ENCODE measurements at places on chromosomes 7 and 10. TPM values are rescaled to one million over a fixed set of nuclear protein-coding genes. Genes with fewer than 3 reads are reported as not detected.
A peak's percentile ranks its signal among the peaks of the same experiment; 100 is the strongest.

GRCh38 chr10:103668351-103669242, 175.1 kb downstream of the NEURL1 start:
- DNase-seq, result no peak

DNA sequence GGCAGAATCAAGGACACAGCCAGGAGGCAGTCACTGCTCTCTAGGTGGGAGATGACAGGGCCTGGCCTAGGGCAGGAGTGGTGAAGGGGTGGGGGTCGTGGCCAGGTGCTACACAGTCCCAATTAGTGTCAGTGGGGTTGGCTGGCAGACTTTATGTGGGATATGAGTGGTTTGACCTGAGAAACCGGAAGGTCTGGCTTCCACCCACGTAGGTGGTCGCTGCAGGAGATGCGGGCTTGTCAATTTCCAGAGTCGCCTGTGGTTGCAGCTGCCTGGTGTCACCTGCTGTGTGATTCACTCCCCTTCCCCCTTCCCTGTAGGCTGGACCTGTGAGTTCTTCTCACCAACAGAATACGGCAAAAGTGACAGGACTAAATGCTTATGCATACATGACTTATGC, 124.3 kb downstream of the KLF6 start:
- no peak for DNase-seq

GRCh38 chr7:142709921-142710320, 39.4 kb upstream of the PRSS1 start:
- DNase-seq, result no peak

DNA sequence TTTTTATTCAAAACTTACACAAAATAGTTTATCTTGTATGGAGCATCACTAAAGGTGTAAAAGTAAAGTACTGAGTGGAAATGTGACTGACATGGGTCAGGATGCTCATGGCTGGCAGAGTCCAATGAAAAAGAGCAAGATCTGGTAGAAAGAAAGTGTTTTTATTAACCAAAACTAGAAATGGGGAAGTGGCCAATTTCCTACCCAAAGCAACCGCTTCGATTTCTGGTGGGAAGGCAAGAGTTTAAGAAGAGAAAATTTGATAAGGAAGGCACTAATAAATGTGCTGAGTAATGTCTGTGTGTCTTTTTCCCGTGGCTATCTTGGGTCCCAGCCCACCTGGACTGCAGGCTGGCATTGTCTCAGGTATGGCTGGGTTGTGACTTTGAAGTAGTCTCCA, 277.7 kb downstream of the ANKRD7 start:
- DNase-seq, result no peak

DNA sequence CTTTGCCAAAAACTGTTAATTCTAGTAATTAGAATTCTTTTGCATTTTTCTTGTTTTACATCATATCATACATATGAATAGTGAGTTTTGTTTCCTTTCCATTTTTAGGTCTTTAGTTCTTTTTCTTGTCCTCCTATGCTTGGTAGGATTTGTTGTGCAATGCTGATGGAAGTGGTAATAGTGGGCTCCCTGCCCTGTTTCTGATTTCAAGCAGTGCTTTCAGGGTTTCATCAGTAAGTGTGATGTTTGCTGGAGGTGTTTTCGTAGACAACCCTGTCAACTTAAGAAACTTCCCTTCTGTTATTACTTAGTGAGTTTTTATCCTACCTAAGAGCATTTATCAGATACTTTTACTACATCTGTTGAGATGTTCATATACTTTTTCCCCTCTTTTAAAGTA, 50.5 kb downstream of the CSGALNACT2 start:
- no peak for DNase-seq

DNA sequence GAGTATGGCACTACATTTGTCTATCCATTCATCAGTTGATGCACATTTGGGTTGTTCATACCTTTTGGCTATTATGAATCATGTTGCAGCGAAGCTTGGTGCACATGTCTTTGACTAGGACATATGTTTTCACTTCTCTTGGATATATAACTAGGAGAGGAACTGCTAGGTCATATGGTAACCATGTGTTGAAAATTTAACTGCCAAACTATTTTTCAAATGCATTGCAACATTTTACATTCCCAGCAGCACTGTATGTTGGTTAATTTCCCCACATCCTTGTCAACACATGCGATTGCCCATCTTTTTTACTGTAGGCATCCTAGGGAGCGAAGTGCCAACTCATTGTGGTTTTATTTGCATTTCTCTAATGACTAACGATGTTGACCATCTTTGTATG, 183.4 kb downstream of the PRKCQ start:
- no peak for DNase-seq

DNA sequence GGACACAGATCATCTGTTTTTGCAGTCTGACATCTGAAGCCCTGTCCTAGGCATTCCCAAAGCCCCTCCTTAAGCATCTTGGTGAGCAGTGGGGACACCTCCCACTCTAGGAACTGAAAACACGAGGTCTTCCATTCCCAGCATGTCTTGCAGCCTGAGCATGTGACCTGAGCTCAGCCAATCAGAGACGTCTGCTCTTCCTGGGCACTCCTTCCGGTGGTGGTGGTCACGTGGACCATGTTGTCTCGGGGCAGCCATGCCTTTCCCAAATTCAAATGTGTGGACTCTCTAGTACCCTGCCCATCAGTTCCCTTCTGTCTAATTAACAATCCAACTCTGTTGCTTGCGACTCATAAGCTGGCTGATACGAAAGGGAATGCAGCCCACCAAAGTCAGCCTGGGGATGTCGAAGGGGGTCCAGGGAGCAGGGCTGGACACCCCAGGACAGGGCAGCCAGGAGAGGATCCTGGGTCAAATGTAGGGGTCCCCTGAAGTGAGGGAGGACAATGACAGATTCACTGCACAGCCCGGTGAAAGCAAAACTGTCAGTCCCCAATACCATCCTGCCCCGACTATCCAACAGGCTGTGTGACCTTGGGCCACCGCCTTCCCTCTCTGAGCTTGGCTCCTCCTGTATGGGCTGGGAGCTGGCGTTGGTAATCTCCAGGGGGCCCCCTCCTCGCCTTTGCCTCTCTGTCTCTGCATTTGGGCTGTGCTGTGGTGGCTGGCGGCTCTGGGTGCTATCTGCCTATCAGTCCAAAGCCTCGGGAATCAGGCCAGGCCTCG, 57.4 kb upstream of the BAIAP2L1 start:
- no peak for DNase-seq

DNA sequence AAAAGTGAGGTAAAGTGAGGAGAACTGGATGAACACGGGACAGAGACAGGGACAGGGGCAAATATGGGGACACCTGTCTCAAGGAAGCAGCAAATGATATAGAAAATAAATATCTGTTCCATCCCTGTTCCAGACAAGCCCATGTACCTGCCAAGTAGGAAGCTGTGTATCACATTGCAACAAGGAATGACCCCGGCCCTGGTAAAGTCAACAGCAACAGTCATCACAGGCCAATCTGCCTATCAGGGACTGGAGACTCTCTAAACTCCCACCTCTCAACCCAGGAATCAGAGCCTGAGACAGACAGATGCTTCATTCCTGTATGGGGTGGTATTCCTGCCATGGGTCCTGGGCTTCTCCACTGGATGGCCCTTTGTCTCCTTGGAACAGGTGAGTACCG, 156.6 kb upstream of the PRSS1 start:
- no peak for DNase-seq

GRCh38 chr10:72162978-72163377, 52.8 kb upstream of the ANAPC16 start:
- no peak for DNase-seq

- no peak for DNase-seq
Measured at GRCh38 chr7:84508606-84509005, 314.0 kb upstream of the SEMA3A start.

DNA sequence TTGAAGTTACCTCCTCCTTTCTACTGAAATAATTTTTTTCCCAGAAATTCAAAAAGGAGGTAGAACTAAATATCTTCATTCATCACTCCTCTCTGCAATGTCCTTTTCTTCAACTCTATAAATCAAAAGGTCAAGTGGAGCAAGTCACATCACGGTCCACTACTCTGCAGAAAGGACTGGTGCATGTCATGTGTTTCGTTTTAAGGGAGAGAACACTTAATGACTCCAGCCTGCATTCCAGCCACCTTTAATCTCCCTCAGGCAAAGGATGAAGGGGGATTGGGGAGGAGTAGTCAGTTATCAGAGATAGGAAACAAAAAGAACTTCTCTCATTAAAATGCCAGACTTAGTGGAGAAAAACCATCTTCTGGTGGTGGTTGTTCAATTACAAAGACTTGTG, 78.9 kb downstream of the ANK3 start:
- DNase-seq, result no peak

DNA sequence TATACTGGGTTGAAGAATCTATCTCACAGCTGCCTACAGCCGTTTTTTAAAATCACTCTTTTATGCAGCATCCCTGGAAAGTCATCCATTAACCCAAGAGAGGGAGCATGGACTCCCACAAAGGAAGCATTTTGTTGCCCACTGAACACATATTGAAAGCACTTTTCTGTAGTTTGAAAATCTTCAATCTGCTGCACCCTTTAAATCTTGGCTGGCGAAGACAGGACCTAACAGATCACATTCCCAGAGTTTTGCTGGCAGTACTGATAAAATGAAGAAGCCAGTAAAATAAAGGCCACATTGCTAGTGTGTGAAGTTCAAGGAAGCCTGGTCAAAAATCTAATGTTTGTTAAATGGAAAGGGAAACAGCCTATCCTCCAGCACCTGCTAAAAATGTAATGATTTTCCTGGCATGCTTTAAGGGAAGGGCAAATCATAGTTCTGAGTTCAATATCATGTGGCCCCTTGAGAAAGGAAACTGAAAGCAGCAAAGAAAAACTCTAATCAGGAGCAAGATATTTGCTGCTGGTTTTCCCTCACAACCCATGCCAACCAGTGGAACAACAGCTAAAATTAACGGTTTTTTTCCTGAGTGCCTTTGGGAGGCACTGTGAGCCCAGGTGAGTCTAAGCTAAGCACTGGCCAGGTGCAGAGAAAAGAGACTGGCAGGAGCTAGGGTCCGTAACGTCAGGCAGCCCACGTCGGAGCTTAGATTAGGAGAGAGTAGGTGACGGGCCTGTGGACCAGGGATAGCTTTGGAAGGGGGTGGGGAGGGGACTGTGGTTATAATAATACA, 97.9 kb upstream of the PALS2 start:
- peak; percentile 15 for DNase-seq

DNA sequence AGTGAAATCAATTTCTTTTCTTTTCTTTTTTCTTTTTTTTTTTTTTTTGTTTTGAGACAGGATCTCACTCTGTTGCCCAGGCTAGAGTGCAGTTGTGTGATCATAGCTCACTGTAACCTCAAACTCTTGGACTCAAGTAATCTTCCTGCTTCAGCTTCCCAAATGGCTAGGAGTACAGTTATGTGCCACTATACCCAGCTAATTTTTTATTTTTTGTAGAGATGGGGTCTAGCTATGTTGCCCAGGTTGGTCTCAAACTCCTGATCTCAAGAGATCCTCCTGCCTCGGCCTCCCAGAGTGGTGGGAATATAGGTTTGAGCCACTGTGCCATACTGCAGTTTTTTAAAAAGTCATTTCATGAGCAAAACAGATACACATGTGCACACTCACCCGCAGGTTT, 79.8 kb downstream of the ANK3 start:
- DNase-seq, result no peak

- no peak for DNase-seq
Measured at GRCh38 chr7:76357475-76358010, 1.2 kb downstream of the YWHAG start.

- DNase-seq, result no peak
Measured at GRCh38 chr7:43729924-43730248, 563 bp upstream of the COA1 start.

- peak; percentile 43 for DNase-seq
Measured at GRCh38 chr7:69002416-69002815, 595.9 kb upstream of the AUTS2 start.

DNA sequence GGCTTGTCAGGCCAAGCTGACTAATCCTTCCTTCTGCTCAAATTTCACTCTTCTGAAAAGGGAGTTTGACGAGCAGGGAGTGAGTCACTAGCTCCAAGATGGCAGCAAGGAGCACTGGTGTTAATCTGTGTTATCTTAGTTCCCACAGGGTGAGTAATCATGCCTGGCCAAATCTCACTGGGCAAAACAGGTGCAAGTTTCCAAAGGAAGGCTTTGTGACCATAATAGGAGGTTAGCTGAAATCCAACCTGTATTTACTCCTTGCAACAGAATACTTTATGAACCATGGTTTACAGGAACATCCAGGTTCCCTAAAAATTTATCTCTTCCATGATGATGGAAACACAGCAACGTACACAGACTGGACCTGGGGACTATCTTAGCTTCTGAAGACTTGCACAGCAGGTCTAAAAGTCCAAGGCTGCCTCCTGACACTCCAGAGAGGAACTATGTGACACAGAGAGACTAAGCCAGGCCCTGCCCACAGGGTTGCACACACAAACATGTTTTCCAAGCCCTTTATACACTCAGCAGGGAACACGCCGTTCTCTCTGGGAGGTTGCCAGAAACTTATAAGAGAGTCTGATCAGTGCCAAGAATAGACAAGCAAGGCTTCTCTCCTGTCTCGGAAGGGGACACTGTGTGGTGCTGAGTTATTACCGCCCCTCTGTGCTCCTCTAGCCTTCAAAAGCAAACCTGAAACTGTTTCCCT, 46.3 kb downstream of the PDK4 start:
- peak; percentile 87 for DNase-seq

DNA sequence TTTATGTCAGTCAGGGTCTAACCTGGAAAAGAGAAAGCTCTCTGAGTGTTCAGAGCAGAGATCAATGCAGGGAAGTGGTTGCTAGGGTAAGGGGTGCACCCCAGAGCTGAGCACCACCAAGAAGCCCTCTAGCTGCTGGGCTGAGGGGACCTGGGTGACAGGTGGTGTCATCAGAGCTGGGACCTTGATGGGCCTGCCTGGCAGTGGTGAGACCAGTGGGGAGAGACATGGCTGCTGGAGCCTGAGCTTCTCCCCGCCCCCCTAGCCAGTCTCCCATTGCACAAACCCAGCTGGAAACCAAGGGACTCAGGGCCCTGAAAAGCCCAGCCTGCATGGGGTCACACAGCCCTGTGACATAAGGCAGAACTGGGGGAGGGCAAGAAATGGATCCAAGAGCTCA, 49.1 kb upstream of the OSBPL3 start:
- no peak for DNase-seq

DNA sequence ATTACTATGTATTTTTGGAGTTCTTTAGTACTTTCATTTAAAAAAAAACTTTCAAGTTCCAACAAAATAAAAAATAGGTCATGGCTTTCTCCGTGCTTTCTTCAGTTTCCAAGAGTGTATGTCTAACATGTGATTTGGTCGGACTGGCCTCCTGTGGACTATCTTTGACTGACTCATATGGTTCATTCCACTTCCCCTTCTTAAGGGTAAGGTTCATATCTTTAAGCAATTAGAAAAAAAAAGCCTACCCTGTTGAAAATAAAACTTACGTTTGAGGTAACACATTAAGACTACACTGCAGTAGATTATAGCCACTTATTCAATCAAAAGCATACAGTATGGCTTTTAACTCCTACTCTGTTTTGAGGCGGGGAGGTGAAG, 112.8 kb upstream of the AHR start:
- DNase-seq, result peak; percentile 81

- DNase-seq, result no peak
Measured at GRCh38 chr10:84156768-84157167, 16.8 kb upstream of the GPR15LG start.

The TDRD1 gene
- polyA plus RNA-seq, result 0.22 TPM

The CHAT gene
- 0.96 TPM for polyA plus RNA-seq

The RADIL gene
- 2.1 TPM for polyA plus RNA-seq

The SNCG gene
- 16.6 TPM for polyA plus RNA-seq

The HOXA13 gene
- polyA plus RNA-seq, result not detected

The PKD1L1 gene
- polyA plus RNA-seq, result 1.0 TPM

All from large intestine (tissue), 12 donors.